H7 (cell line): ENCODE measurements at places on chromosomes 4 and X.

- no peak for DNase-seq
Measured at GRCh38 chrX:21529771-21530170, 128.4 kb downstream of the KLHL34 start.

DNA sequence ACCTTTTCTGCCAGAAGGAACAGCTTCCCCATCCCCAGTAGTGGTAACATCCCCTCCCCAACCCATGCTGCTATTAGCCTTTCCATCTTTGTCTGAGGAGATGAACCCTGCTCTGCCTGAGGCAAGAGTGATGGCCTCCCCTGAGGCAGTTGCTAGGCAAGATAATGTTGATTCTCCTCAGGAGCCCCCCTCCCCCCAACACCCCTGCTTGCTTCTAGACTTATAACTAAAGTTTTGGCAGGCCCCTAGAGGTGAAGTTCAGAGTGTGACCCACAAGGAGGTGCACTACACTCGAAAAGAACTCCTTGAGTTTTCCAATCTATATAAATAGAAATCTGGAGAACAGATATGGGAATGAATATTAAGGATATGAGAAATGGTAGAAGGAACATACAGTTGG, 962.5 kb downstream of the ADGRL3 start:
- no peak for DNase-seq

- no peak for DNase-seq
Measured at GRCh38 chr4:17397611-17398010, 114.3 kb downstream of the QDPR start.

- peak; percentile 10 for DNase-seq
Measured at GRCh38 chrX:50432829-50433289, 37.8 kb downstream of the DGKK start.
